ENCODE measurements at places on chromosomes 2 and 18. TPM values are rescaled to one million over a fixed set of nuclear protein-coding genes. Genes with fewer than 3 reads are reported as not detected.

GPAT2 gene
- total RNA-seq = not detected

GRCh38 chr2:46717344-46718121, 198.1 kb downstream of the MCFD2 start:
- H3K27ac ChIP-seq = peak overlapping the region; percentile 45
- H3K36me3 ChIP-seq = peaks cover 6% of the 10 kb centered on the region
- peaks cover 46% of the 10 kb centered on the region for H3K4me1 ChIP-seq
- H3K4me3 ChIP-seq = peak overlapping the region; percentile 1
- no peaks in the 10 kb centered on the region for H3K27me3 ChIP-seq

PLEKHH2 gene
- 2.7 TPM for total RNA-seq

DNA sequence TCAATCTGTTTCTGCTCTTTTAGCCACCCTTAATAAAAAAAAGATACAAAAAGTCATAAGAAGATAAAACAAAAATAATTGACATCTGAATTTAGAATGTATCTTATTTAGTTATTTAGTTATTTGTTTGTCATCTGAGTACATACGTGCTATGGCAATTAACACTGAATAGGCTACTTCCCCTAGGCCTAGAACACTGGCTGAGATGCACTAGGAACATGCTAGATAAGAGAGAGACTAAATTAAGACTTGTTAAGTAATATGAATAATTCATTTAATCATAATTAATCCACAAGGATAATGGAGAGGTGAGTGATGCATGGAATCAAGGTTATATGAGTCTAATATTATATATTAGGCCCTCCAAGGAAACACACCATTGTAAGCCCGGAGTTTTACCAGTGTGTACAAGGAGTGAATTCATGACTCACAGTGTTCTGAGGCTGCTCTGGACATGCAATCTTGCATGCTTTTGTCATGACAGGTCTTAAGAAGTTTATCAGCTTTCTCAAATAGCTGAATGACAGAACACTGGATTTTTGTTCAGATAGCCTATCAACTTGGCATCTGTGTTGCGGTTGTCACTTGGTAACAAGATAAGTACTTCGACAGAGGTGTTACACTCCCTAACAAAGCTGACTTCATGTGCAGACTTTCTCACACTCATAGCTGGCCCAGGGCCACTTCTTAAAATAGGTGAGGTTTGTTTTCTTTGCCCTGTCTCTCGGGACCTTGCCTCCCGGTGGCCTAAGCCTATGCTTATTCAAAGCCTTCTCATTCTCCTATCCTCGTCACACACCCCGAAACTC, 5.0 kb upstream of the SERPINB2 start:
- DNase-seq = peak; percentile 94
- H3K27me3 ChIP-seq = no peaks in the 10 kb centered on the region
- H3K36me3 ChIP-seq = no peaks in the 10 kb centered on the region
- peaks cover 33% of the 10 kb centered on the region for H3K4me1 ChIP-seq

DNA sequence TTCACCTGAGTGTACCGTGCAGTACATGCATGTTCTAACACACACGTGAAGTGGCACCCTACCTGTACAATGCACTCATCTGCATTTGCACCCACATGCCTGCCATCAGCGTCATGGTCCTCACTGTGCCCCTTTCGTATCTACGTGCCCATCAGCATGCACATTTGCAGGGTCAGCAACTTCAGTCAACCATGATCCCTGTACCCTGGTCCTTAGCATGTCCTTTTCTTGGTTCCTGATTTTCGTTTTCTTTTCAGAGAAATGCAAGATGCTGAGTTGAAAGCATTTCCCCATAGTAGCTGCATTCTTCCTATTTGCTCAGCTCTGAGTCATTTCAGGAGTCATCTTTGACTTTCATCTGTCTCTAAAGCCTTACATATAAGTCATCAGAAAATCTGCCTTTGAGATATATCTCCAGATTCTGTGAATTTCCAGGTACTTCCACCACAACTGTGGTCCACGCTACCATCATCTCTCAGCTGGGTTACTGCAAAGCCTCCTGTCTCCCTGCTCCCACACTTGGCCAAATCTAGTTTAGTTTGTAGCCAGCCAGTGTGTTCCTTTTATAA, 14.7 kb upstream of the PUM2 start:
- peaks cover 22% of the 10 kb centered on the region for H3K4me1 ChIP-seq
- no peaks in the 10 kb centered on the region for H3K27me3 ChIP-seq
- peak; percentile 86 for DNase-seq
- H3K4me3 ChIP-seq = no peak overlapping the region

COL4A3 gene
- total RNA-seq = 0.73 TPM

- no peak overlapping the region for H3K4me3 ChIP-seq
- H3K4me1 ChIP-seq = no peaks in the 10 kb centered on the region
- H3K36me3 ChIP-seq = no peaks in the 10 kb centered on the region
- DNase-seq = no peak
Observed at GRCh38 chr2:117537032-117537431, 277.5 kb upstream of the DDX18 start.

DNA sequence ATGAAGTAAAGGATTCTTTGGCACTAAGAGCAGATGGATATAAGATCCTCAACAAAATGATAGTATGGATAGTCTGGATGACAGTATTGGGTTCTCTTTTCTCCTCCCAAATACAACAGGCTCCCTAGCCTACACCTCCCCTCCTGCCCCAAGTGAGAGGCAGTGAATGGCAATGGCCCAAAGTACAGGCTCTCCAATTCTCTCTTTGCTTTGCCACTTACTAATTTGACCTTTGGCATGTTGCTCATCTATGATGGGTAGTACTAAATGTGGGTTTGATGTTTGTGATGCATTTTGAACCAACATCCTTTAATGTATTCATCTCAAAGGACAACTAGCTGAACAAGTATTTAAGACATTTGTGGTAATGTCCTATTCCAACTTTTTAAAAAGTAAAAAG, 65.9 kb downstream of the EIF5B start:
- no peak overlapping the region for H3K4me3 ChIP-seq
- peaks cover 68% of the 10 kb centered on the region for H3K36me3 ChIP-seq
- peak; percentile 74 for DNase-seq
- H3K27ac ChIP-seq = peak overlapping the region; percentile 53
- H3K27me3 ChIP-seq = no peaks in the 10 kb centered on the region

- no peak overlapping the region for H3K27ac ChIP-seq
- H3K36me3 ChIP-seq = no peaks in the 10 kb centered on the region
- no peak overlapping the region for H3K4me3 ChIP-seq
- no peaks in the 10 kb centered on the region for H3K4me1 ChIP-seq
- H3K27me3 ChIP-seq = no peaks in the 10 kb centered on the region
Observed at GRCh38 chr2:21268197-21268877, 144.6 kb downstream of the TDRD15 start.

SERPINB12 gene
- total RNA-seq = not detected

- DNase-seq = no peak
- no peaks in the 10 kb centered on the region for H3K36me3 ChIP-seq
- no peak overlapping the region for H3K4me3 ChIP-seq
- no peaks in the 10 kb centered on the region for H3K27me3 ChIP-seq
- no peak overlapping the region for H3K27ac ChIP-seq
Observed at GRCh38 chr2:113215056-113215455, 41.3 kb downstream of the PSD4 start.

- no peak overlapping the region for H3K27ac ChIP-seq
- H3K36me3 ChIP-seq = no peaks in the 10 kb centered on the region
- no peak for DNase-seq
- H3K27me3 ChIP-seq = peaks cover 49% of the 10 kb centered on the region
Observed at GRCh38 chr18:78976765-78977636, 2.6 kb upstream of the SALL3 start.

- no peak overlapping the region for H3K4me3 ChIP-seq
- peaks cover 9% of the 10 kb centered on the region for H3K4me1 ChIP-seq
- no peaks in the 10 kb centered on the region for H3K36me3 ChIP-seq
- no peak for DNase-seq
- H3K27me3 ChIP-seq = no peaks in the 10 kb centered on the region
Observed at GRCh38 chr2:10345813-10346212, 43.1 kb downstream of the HPCAL1 start.

GRCh38 chr2:46847726-46848412, 67.7 kb downstream of the MCFD2 start:
- peak; percentile 33 for DNase-seq
- H3K4me3 ChIP-seq = no peak overlapping the region
- H3K27me3 ChIP-seq = no peaks in the 10 kb centered on the region
- H3K27ac ChIP-seq = peak overlapping the region; percentile 70
- no peaks in the 10 kb centered on the region for H3K36me3 ChIP-seq
- peaks cover 63% of the 10 kb centered on the region for H3K4me1 ChIP-seq

GRCh38 chr2:68253219-68254068, 1.1 kb upstream of the PPP3R1 start:
- peak; percentile 19 for DNase-seq
- peaks cover 37% of the 10 kb centered on the region for H3K4me1 ChIP-seq
- peak overlapping the region; percentile 72 for H3K4me3 ChIP-seq
- H3K27ac ChIP-seq = peak overlapping the region; percentile 65
- H3K36me3 ChIP-seq = no peaks in the 10 kb centered on the region

GRCh38 chr2:96747061-96747617, 7.3 kb upstream of the LMAN2L start:
- no peak for DNase-seq
- no peaks in the 10 kb centered on the region for H3K36me3 ChIP-seq
- no peaks in the 10 kb centered on the region for H3K27me3 ChIP-seq
- H3K4me1 ChIP-seq = no peaks in the 10 kb centered on the region
- no peak overlapping the region for H3K27ac ChIP-seq

SPIRE1 gene
- total RNA-seq = 32.4 TPM

FBXO15 gene
- 2.8 TPM for total RNA-seq

GRCh38 chr18:74286106-74286855, 5.5 kb downstream of the CYB5A start:
- H3K27ac ChIP-seq = peak overlapping the region; percentile 27
- no peaks in the 10 kb centered on the region for H3K36me3 ChIP-seq
- H3K4me3 ChIP-seq = peak overlapping the region; percentile 16
- peak; percentile 61 for DNase-seq
- no peaks in the 10 kb centered on the region for H3K27me3 ChIP-seq

DNA sequence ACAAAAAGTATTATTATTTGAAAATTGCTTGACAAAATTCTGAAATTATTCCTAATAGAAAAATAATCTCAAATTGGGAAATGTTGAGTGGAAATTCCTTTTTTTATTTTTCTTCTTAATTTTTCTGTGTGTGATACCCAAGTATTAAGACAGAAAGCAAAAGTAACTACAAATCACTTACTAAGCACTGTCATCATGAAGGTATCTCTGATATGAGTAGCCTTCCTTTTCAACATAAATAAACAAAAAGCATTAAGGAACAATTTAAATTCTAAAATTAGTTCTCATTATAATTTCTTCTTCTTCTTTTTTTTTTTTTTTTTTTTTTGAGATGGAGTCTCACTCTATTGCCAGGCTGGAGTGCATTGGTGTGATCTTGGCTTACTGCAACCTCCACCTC, 174.2 kb upstream of the RBMS1 start:
- H3K36me3 ChIP-seq = no peaks in the 10 kb centered on the region
- peaks cover 47% of the 10 kb centered on the region for H3K4me1 ChIP-seq
- peak overlapping the region; percentile 92 for H3K27ac ChIP-seq
- no peaks in the 10 kb centered on the region for H3K27me3 ChIP-seq

DNA sequence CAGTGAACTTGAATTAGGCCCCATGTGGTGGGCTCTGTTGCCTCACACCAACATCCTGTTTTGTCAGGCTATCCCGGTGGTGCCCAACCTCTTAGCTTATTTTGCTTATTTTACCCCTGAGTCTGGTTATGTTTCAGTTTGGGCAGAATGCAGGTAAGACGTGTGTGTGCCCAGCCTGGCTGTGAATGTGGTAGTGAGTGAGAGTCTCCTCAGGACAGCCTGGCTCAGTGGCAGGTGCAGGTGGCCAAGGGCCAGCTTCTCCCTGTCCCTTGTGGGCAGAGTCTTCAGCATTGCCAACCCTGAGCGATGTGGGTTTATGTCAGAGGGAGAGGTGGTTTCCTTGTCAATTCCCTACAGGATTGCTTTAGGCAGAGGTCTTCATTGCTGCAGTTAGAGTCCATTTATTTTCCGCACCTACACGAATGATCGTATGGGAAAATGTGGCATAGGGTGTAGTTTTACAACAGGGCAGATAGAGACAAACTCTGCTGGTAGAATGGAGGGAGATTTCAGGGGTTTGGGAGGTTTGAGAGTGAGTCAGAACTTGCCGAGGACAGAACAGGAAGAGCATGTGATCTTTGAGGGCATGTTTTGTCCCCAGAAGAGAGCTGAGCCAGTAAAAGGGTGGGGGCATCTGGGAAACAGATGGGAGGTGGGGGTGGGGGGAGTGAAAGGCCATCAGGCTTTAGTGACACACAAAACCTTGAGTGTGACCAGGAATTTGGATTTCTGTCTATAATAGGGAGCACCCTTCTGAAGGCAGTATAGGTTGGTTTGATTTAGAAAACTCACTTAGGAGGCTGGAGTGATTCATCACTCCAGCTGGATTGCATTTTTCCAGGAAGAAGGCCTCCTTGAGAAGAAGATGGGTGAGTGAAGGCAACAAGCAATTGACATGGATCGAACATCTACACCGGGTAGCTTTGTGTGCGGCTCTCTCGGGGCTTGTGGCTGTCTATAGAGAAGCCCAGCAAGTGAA, 156.2 kb upstream of the CELF4 start:
- no peaks in the 10 kb centered on the region for H3K27me3 ChIP-seq
- no peak overlapping the region for H3K27ac ChIP-seq
- DNase-seq = no peak
- no peaks in the 10 kb centered on the region for H3K4me1 ChIP-seq
- H3K4me3 ChIP-seq = no peak overlapping the region
- H3K36me3 ChIP-seq = no peaks in the 10 kb centered on the region

DNA sequence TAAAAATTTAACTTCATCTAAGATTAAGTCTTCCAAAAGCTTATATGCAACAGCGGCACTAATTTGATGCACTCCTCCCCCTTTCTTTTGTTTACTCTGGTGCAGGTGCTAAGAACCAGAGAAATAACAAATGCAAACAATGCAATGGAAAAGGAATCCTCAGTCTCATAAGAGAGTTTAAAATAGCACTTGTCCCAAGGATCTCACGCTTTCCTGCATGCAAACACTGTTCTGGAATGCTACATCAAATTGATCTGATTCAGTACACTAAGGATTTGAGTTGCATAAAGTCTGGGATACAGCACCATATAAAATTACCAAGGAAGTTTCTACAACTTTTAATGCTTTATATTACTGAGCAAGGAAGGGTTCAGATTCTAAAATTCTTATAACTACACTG, 50.5 kb downstream of the SEPTIN10 start:
- H3K36me3 ChIP-seq = 0 out of 2 replicates have a peak, but pooled peaks cover 7% of the 10 kb centered on the region
- peak; percentile 11 for DNase-seq
- no peaks in the 10 kb centered on the region for H3K27me3 ChIP-seq
- H3K4me1 ChIP-seq = peaks cover 67% of the 10 kb centered on the region
- H3K4me3 ChIP-seq = no peak overlapping the region

GRCh38 chr18:48837676-48838075, 113.1 kb downstream of the SMAD7 start:
- H3K4me1 ChIP-seq = peaks cover 43% of the 10 kb centered on the region
- H3K27ac ChIP-seq = no peak overlapping the region
- H3K4me3 ChIP-seq = no peak overlapping the region
- H3K36me3 ChIP-seq = no peaks in the 10 kb centered on the region
